Endothelial cell of coronary artery (primary cell): ENCODE measurements at places on chromosomes 2 and 18. TPM values are rescaled to one million over a fixed set of nuclear protein-coding genes. Genes with fewer than 3 reads are reported as not detected.

Gene MDH1B
- 0.28 and 0.72 TPM in 2 replicates for total RNA-seq

Gene GPC1
- 18.8 and 66.5 TPM in 2 replicates for total RNA-seq

Gene SLC30A3
- total RNA-seq = not detected in 2 replicates

Gene CKAP2L
- total RNA-seq = 3.0 and 6.8 TPM in 2 replicates

Gene COL4A3
- total RNA-seq = 0.19 TPM in 1 of 2 replicates, not detected in the other

Gene CCL20
- 0.81 and 2.1 TPM in 2 replicates for total RNA-seq

Gene ZAP70
- not detected in 2 replicates for total RNA-seq

Gene IGFBP2
- total RNA-seq = 18.8 and 274 TPM in 2 replicates

Gene AMER3
- total RNA-seq = not detected in 2 replicates

Gene ST6GAL2
- total RNA-seq = 0.09 TPM in 1 of 2 replicates, not detected in the other

Gene DOK1
- 14.6 and 24.3 TPM in 2 replicates for total RNA-seq

Gene SCRN3
- total RNA-seq = 18.8 and 24.2 TPM in 2 replicates

Gene TGIF1
- 83.3 and 123 TPM in 2 replicates for total RNA-seq

Gene STAT4
- total RNA-seq = 0.09 TPM in 1 of 2 replicates, not detected in the other

Gene EIF5B
- 33.6 and 46.1 TPM in 2 replicates for total RNA-seq

Gene MRPL19
- total RNA-seq = 38.9 and 40.9 TPM in 2 replicates

Gene GALR1
- total RNA-seq = not detected in 2 replicates

Gene NT5C1B
- not detected in 2 replicates for total RNA-seq

Gene MGAT5
- 40.0 and 81.7 TPM in 2 replicates for total RNA-seq

Gene FIGN
- total RNA-seq = 0.94 and 1.3 TPM in 2 replicates

Gene FN1
- total RNA-seq = 3,205 and 7,933 TPM in 2 replicates

Gene ASB18
- total RNA-seq = not detected in 2 replicates

Gene SGPP2
- total RNA-seq = not detected in 2 replicates
